Stimulated activated CD4-positive, alpha-beta T cell treated with anti-CD3 and anti-CD28 coated beads, Interleukin-1b, Interleukin-23, amount 100 ng/mL, for 1 hour (primary cell): ENCODE measurements at places on chromosomes 12 and 14.

GRCh38 chr14:74506411-74506851 lies 12.9 kb downstream of the ISCA2 start:
- DNase-seq: no peak

DNA sequence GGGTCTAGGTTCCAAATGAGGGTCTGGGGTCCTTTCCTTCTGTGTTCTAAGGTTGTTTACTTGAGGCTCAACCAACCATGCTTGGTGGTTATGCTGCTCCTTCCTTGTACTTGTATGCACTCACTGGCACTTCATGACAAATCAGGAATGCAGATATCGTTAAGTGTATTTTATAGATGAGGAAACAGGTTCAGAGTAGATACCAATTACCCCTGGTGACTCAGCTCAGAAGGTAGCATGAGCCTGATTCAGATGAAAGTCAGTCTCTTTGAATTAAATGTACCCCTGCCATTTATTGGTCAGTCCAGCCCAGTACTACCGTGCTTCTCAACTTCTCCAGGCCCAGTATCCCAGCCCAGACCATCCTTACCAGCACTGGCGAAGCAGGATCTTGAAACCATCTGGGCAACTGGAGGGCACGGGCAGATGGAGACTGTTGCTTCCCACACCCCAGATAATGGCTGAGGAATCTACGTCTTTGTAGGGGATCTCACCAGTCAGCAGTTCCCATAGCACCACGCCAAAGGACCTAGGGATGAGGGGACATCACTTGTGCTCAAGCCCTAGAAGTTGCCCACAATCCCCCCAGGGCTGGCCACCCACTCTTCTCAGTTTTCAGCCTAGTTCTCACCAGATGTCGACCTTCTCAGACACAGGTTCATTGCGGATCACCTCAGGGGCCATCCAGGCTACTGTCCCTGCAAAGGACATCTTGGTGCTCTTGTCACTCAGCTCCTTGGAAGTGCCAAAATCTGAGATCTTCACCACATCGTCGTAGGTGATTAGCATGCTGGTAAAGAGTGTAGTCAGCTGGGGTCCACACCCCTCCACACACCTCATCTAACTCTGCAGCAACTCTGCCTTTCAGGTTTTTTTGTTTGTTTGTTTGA lies 14.3 kb downstream of the MAP3K12 start:
- DNase-seq: no peak

- DNase-seq: no peak
Measured at GRCh38 chr12:39404000-39404399, 38.9 kb downstream of the KIF21A start.

DNA sequence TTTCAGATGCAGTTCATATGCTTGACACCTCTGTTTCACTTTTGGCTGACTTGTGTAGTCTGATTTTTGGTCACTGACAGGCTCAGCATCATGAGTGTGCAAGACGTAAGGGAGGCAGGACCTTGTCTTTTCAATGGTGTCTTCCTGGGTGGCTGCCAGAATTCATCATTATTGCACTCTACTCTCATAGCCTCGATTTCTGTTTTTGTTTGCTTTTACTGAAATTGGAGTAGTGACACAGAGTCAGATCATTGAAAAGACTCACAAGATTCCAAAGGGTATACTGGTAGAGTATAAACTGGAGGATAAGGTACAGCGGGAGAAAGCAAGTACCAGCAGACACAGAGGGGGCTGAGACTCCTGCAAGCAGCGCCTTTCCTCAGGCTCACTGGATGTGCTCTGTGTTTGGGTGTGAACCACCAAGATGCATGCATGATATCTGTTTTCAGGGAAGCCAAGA lies 126.3 kb upstream of the FGD4 start:
- DNase-seq: no peak

- DNase-seq: no peak
Measured at GRCh38 chr12:88325816-88326189, 183.7 kb downstream of the TMTC3 start.

DNA sequence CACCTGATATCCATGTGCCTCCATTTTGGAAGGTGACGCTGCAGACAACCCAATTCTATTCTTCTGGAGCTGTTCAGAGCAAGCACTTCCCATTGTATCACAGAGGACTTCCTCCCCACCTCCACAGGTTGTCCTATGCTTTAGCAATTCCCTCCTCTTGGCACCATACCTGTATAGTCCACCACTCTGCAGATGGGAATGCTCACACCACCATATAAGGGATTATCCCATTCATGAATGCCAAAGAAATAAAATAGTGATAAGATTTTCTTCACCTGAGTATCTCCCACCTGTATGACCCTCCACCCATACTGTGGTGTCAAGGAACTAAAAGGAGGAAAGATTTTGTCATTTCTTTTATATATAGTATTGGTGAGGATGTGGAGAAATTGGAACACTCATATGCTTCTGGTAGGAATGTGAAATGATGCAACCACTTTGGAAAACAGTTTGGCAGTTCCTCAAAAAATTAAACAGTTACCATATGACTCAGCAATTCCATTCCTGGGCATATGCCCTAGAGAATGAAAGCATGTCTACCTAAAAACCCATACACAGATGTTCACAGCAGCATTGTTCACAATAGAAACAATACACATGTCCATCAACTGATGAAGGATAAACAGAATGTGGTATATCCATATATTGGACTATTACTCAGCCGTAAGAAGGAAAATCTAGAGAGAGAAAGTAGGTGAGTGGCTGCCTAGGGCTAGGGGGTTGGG lies 75.2 kb downstream of the FIGNL2 start:
- DNase-seq: no peak

DNA sequence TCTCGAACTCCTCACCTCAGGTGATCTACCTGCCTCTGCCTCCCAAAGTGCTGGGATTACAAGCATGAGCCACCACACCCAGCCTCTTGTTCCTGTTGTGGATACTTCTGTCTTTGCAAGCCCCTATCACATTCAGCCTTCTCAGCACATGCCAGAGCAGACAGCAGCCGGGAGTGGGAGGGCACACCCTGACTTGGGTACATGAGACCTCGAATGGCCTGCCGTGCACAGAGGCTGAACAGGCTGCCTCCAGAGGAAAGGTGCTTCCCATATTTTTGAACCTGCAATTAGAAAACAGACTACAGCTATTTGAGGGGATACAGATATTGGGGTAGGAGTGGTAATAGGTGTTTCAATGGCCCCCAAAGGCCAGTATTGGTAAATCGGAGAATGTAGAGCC lies 307.3 kb upstream of the DIO3 start:
- no peak for DNase-seq

GRCh38 chr12:71768900-71769299 lies 14.2 kb downstream of the RAB21 start:
- no peak for DNase-seq

- no peak for DNase-seq
Measured at GRCh38 chr14:39558525-39558924, 126.3 kb upstream of the FBXO33 start.

- DNase-seq: no peak
Measured at GRCh38 chr12:77372026-77372425, 306.7 kb upstream of the E2F7 start.

- DNase-seq: no peak
Measured at GRCh38 chr12:9991876-9992275, 7.0 kb downstream of the CLEC1B start.

DNA sequence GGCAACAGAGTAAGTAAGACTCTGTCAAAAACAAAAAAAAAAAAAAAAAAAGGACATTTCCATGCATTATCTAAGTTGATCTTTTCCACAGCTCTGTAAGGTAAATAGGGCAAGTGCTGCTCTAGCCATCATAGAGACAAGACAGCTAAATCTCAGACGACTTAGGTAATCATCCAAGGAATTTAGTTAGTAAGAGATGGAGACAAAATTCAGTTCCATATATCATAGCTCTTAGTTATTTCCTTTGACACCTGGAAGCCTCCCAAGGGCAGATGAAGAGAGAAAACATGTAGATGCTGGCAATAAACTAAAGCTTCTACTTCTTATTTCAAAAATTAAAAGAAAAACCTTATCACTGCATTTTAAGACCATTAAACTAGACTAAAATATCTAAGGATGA lies 48.7 kb downstream of the ST8SIA1 start:
- DNase-seq: no peak

DNA sequence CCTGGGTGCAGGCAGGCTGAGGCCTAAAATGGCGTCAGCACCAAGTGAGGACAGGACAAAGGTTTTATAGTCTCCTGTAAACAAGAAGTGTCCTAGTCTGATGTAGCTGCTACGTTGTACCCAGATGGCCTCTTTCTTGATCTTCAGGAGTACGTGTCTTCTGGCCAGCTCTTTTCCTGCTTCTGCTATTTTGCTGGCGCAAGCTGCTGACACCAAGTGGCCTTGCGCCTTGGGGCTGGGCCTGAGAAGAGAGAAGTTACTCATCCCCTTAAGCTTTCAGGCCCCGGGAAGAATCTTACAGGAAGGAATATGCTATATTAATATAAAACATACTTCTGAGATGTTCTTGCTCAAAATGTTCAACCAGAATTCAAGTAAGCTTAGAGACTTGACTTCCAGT lies 605.2 kb downstream of the GALC start:
- DNase-seq: no peak

DNA sequence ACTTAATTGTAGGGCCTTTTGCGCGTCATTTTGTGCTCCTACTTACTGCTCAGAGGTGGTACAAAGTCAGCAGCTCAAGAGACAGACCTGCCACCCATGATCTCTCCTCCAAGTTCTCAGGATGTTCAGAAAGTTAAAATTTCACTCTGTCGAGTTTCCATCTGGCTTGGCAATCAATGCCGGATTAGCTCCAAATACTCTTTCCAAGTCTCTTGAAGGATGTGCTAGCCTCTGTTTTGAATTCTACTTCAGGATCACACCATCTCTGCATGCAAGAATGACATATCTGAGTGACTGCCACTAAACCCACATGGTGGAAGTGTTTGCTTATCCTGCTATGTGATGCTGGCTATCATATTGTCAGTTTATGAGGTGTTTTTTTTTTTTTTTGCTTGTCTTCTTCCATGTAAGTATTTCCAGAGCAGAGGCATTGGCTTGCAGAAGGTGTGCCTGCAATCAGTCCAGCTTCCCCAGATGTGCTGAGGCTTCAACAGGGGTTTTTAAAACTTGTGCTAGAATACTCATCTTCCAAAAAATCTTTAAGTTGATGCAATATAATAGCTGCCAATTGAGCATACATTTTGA lies 125.6 kb downstream of the RGS6 start:
- DNase-seq: no peak

DNA sequence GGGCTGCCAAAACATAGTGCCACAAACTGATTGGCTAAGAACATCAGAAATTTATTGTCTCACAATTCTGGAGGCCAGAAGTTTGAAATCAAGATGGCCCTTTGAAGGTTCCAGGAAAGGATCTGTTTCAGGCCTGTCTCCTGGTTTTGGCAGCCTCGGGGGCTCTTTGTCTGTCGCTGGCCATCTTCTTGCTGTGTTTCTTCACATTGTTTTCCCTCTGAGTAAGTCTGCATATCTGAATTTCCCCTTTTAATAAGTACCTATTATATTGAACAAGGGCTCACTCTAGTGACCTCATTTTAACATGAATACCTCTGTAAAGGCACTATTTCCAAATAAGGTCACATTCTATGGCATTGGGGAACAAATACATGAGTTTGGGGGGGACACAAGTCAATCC lies 467.1 kb upstream of the MGAT4C start:
- DNase-seq: no peak

DNA sequence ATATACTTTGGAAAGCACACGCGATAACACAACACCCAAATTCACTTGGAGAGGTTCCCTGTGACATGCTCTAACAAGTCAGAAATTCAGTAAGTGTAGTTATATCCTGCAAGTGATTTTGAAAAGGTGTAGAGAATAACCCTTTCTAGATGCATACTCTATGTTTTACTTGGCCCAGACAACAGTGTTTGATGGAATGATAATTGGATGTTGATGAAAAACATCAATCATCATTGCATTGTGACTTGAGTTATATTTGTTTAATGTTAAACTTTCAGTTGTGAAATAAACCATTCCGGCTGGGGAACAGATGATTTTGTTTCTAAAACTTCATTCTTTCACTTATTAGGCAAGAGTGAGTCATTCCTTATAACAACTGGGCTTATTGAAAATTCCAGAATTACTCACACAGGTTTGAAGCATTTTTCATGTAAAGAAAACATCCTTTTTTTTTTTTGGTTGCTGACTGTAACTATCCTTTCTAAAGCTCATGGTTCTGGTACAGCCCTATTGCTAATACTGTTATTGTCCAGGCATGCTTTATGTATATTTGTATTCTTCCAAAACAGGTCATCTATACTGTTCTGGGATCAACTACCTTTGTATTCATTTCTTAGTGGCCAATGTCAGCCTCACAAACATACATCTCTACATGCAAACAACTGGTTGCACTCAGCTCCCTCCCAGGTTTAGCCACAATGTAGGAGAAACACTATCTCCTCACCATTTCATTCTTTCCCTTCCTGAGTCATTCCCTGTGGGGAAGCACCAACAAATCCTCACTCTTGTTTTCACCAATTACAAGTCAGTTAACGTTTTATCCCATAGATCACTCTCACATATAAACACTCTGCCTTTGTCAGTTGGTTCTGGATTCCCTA lies 121.2 kb upstream of the LRIG3 start:
- DNase-seq: no peak

DNA sequence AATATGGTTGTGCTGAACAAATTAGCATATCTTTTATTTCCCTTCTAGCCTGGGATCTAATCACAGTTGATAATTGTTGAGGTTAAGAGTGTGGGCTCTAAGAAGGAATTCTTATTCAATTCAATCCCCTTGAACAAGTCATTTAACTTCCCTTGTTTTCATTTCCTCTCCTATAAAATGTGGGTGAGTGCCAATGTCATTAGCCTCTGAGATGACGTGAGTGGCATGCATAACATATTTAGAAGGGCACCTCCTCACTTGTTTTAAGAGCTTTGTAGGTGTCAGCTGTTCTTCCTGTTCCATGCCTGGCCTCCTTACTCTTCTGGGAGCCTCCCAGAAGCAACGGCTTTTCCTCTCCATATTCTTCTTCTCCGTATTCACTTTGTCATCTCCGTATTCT lies 155.4 kb upstream of the NEDD1 start:
- no peak for DNase-seq

GRCh38 chr14:57389646-57390036 lies 745 bp upstream of the NAA30 start:
- DNase-seq: no peak

DNA sequence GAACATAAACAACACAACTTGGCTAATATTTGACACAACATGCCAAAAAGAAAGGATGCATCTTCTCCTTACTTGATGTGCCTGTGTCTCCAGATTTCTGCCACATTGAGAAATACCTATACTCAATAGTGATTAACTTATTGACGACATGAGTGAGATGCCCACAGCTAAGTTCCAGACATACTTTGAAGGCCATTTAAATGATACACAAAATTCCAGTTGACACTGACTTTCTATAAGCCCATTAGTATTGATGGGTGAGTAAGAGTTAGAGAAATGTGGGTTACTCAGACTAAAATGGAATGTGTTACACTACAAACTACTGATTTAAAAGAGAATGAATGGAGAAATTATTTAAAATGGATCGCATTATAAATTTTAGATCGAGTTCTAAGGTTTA lies 838.2 kb upstream of the MGAT4C start:
- no peak for DNase-seq
